ENCODE measurements at places on chromosomes 13 and 19.

DNA sequence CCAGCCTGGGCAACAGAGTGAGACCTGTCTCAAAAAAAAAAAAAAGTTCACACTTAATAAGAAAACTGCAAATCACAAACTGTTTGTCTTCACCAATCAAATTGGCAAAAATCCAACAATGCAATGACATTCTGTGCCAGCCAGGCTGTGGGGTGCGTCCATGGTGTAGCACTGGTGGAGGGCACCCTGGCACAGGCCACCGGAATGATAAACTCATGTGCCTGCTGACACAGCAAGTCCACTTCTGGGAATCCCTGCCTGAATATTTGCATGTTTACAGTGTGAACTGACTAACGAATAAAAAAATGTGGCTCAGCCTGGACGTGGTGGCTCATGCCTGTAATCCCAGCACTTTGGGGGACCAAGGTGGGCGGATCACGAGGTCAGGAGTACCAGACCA, 1.6 kb upstream of the LRRC25 start:
- no peak for DNase-seq

- no peak for DNase-seq
These were observed 1936.5 kb downstream of the PCDH9 start for GRCh38 chr13:65293530-65294198.

DNA sequence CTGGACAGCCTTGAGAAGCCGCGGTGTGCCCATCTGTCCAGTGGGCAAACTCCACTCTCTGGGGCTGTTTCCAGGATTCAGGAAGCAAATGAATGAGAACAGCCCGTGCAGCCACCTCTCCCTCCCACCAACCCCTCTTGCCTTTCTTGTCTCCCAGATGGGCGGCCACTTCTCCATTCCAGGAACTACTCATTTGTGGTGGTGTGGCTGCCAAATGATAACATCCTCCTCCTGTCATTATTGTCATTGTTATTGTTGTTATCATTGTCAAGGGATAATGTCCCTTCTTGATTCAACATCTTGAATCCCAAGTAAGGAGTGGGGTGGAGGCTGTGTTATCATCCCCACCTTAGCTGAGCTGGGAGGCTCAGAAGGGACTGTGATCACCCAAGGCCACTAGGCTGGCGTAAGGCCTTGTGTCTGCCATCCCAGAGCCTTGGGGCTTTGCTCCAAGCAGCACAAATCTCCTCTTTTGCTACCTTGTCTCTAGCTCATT, 1.6 kb downstream of the DNM2 start:
- no peak for DNase-seq

DNA sequence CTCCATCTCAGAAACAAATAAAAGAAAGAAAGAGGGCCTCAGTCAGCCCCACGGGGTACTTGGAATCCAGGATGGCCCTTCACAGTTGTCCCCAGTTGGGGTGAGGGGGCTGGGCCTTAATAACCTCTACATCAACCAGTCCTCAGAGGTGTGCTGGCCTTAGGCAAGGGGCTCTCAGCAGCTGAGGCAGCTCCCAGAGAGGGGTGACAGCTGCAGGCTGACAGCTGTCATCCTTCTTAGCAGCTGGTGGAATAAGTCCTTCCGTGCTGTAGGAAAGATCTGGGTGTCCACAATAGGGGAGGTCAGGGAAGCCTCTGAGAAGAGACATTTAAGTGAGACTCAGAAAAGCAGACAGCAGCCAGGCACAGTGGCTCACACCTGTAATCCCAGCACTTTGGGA, 7.4 kb downstream of the BCAM start:
- DNase-seq, result no peak

Data from stimulated activated CD4-positive, alpha-beta T cell treated with anti-CD3 and anti-CD28 coated beads, Interleukin-4, amount 100 ng/mL, for 24 hours (primary cell).